ENCODE measurements at places on chromosomes 11 and 22.

GRCh38 chr11:74257959-74258553 lies 53.4 kb downstream of the P4HA3 start:
- H3K4me1 ChIP-seq, result no peaks in the 10 kb centered on the region
- H3K4me3 ChIP-seq, result no peak overlapping the region
- no peak overlapping the region for H3K27ac ChIP-seq
- DNase-seq, result no peak

DNA sequence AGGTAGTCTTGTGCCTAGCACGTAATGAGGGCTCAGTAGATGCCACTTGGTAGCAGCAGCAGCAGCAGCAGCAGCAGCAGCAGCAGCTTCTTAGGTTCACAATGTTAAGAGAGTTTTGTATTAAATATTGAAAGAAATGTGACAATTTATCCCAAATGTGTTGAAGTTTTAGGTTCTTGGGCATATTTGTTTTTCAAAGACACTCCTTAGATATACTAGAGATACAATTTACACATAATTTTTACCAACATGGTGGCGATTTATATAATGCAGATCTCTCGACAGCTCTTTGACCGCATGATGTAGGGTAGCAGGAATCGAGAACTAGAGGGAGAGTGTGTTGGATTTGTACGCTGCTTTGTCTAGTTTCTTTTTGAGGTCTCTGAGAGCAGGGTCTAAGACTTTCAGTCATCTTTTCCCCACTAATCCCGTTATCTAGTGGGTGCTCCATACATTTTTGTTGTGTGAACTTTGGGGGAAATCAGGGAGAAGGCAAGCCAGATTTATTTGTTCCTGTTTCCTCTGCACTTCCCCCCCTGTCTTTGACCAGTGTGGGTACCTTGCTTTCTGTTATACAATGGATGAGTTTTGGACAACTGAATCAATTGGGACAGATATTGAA lies 1.4 kb downstream of the FDX1 start:
- H3K4me1 ChIP-seq, result peaks cover 44% of the 10 kb centered on the region
- peak; percentile 66 for DNase-seq
- no peaks in the 10 kb centered on the region for H3K27me3 ChIP-seq
- peaks cover 2% of the 10 kb centered on the region for H3K36me3 ChIP-seq

DNA sequence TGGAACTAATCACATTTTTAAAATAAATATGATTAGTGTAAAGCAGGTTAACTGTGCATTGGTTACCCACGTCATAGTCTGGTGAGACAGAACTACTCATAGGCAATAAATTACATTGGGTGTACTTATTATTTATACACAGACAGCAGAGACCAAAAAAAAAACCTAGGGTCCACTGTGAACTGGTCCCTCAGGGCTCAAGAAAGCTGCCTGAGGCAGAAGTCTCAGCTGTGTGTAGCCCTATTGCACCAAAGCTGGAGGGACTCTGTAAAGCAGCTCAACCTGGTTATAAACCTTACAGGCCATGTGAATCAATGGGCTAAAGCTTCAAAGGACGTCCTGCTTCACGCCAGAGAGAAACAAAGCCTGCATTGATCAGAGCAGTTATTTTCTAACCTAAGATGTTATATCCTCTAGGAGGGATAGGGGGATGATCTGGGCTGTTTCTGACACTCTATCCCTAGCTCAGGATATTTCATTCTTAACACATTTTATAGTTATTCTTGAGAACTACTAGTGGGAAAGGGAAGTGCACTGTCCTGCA lies 432.2 kb upstream of the ANO3 start:
- no peaks in the 10 kb centered on the region for H3K27me3 ChIP-seq
- no peak for DNase-seq
- H3K27ac ChIP-seq, result no peak overlapping the region
- H3K4me3 ChIP-seq, result no peak overlapping the region

DNA sequence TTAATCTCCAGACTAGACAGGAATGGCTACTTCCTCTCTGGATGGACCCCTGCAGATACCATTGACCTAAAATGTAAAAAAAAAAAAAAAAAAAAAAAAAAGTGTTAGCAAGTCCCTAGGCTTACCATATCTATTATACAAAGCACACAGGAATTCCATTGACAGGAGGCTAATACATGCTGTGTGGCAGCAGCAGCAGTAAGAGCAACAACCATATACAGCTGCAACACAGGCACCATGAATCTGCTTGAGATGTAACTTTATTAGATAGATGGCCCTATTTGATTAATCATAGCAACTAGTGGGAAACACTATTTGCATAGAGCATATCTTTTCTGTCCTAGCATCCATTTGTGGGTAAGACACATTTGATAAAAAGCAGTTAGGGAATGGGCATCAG lies 1447.1 kb downstream of the FAM181B start:
- no peaks in the 10 kb centered on the region for H3K4me1 ChIP-seq
- H3K27me3 ChIP-seq, result no peaks in the 10 kb centered on the region
- DNase-seq, result no peak
- no peak overlapping the region for H3K4me3 ChIP-seq
- H3K36me3 ChIP-seq, result no peaks in the 10 kb centered on the region
- H3K27ac ChIP-seq, result no peak overlapping the region

- DNase-seq, result no peak
- H3K27me3 ChIP-seq, result no peaks in the 10 kb centered on the region
- peaks cover 35% of the 10 kb centered on the region for H3K4me1 ChIP-seq
- peaks cover 16% of the 10 kb centered on the region for H3K36me3 ChIP-seq
- H3K4me3 ChIP-seq, result no peak overlapping the region
- H3K27ac ChIP-seq, result peak overlapping the region; percentile 35
Observed at GRCh38 chr11:82996966-82997606, 74.6 kb downstream of the RAB30 start.

GRCh38 chr11:74951226-74951625 lies 2.2 kb downstream of the SPCS2 start:
- no peaks in the 10 kb centered on the region for H3K27me3 ChIP-seq
- H3K27ac ChIP-seq, result no peak overlapping the region
- DNase-seq, result no peak
- H3K4me1 ChIP-seq, result peaks cover 42% of the 10 kb centered on the region
- peaks cover 42% of the 10 kb centered on the region for H3K36me3 ChIP-seq

DNA sequence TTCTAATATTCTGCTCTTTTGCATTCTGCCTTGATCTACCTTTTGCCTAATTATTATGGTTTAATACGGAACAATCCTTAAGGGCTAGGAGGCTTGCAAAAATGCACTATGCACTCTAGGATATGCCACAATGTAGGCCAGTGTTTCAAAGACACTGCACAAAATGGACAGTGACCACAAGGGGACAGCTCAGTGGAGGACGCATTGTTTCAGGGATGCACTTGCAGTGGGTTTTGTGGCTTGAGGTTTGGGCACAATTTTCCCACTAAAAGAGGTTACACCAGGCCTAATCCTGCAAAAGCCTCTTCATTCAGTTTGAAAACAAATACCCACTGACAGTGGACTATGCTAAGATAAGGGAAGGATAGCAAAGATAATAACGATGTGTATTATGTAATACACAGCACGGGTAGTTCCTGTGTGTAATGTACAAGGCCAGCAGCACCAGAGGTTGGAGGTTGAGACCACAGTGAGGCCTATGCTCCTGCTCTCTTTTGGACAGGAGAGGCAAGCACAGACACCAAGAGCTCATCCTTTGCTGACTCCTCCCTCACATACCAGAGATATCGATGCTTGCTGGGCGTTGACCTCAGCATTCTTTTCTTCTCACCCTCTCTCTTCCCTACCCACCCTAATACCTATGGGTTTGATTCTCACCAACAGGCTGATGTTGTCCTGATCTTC lies 12.7 kb downstream of the MAP6 start:
- peaks cover 9% of the 10 kb centered on the region for H3K4me1 ChIP-seq
- no peak overlapping the region for H3K27ac ChIP-seq
- peaks cover 39% of the 10 kb centered on the region for H3K27me3 ChIP-seq
- DNase-seq, result no peak

- DNase-seq, result no peak
- H3K4me1 ChIP-seq, result peaks cover 10% of the 10 kb centered on the region
- no peak overlapping the region for H3K4me3 ChIP-seq
- peaks cover 23% of the 10 kb centered on the region for H3K27me3 ChIP-seq
- H3K27ac ChIP-seq, result no peak overlapping the region
Observed at GRCh38 chr22:38401336-38402084, 53.5 kb downstream of the KCNJ4 start.

DNA sequence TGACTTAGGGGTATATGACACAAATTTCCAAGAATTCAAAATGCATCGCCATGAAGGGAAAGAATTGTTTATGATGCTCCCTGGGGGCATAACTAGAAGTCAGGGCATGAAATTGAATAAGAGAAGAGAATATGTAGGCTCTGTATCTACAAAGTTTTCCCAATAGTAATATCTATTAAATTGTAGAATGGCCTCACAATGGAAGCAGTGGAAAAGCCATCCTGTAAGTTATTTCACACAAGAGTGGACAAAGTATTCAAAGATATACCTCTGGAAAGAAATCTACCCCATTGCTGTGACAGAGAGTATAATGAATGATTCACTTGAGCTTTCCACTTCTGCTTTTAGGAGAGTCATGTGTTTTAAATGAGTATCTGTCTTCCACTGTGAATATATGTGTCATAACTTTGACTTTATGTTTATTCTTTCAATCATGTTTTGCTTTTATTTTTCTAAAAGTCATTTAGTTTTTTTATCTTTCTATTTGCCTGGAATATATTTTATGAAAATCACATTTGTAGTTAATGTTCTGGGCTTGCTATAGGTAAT lies 65.7 kb upstream of the DDI1 start:
- no peak overlapping the region for H3K4me3 ChIP-seq
- no peaks in the 10 kb centered on the region for H3K27me3 ChIP-seq
- no peak overlapping the region for H3K27ac ChIP-seq
- no peaks in the 10 kb centered on the region for H3K36me3 ChIP-seq
- H3K4me1 ChIP-seq, result no peaks in the 10 kb centered on the region

DNA sequence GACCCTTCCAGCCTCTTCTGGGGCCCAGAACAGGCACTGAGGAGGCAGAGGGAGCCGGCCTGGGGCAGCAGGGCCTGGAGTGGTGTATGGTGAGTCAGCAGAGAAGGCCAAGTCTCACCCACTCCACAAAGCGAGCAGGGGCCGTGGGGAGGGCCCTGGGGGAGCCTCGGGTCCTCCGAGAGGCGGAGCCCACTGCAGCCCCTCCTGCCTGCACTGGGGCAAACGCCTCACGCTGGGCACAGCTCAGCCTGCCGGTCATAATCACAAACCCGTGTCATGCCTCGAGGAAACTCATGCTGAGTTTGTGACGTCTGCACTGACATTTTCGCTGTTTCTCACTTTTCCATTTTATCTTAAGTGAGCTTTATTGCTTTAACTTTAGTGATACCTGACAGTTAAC lies 38.4 kb downstream of the TOLLIP start:
- no peaks in the 10 kb centered on the region for H3K27me3 ChIP-seq
- no peak for DNase-seq
- H3K36me3 ChIP-seq, result peaks cover 2% of the 10 kb centered on the region
- H3K4me3 ChIP-seq, result no peak overlapping the region
- no peaks in the 10 kb centered on the region for H3K4me1 ChIP-seq

GRCh38 chr22:41908411-41909309 lies 6.2 kb downstream of the SHISA8 start:
- H3K36me3 ChIP-seq, result peaks cover 34% of the 10 kb centered on the region
- peak overlapping the region; percentile 68 for H3K4me3 ChIP-seq
- peak overlapping the region; percentile 62 for H3K27ac ChIP-seq
- peaks cover 28% of the 10 kb centered on the region for H3K27me3 ChIP-seq

DNA sequence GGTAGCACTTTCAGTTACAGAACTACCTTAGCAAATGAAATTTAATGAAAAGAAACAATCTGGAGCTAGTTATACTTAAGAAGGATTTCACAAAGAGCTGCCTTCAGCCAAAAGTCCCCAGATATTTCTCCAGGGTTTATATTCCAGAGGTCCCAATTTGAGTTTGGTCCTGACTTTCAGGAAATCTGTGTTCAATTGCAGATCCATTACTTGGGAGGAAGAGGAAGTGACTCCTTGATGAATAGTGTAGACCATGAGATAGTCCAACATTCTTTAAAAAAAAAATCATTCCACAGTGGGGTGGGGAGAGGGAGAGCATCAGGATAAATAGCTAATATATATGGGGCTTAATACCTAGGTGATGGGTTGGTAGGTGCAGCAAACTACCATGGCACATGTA lies 117.6 kb upstream of the ARHGAP20 start:
- H3K36me3 ChIP-seq, result no peaks in the 10 kb centered on the region
- DNase-seq, result no peak
- H3K4me3 ChIP-seq, result no peak overlapping the region
- H3K4me1 ChIP-seq, result peaks cover 10% of the 10 kb centered on the region

GRCh38 chr22:40055143-40055883 lies 60.6 kb downstream of the FAM83F start:
- H3K4me3 ChIP-seq, result peak overlapping the region; percentile 71
- no peaks in the 10 kb centered on the region for H3K27me3 ChIP-seq
- peaks cover 3% of the 10 kb centered on the region for H3K36me3 ChIP-seq
- peak overlapping the region; percentile 95 for H3K27ac ChIP-seq
- peaks cover 57% of the 10 kb centered on the region for H3K4me1 ChIP-seq
- DNase-seq, result peak; percentile 77

DNA sequence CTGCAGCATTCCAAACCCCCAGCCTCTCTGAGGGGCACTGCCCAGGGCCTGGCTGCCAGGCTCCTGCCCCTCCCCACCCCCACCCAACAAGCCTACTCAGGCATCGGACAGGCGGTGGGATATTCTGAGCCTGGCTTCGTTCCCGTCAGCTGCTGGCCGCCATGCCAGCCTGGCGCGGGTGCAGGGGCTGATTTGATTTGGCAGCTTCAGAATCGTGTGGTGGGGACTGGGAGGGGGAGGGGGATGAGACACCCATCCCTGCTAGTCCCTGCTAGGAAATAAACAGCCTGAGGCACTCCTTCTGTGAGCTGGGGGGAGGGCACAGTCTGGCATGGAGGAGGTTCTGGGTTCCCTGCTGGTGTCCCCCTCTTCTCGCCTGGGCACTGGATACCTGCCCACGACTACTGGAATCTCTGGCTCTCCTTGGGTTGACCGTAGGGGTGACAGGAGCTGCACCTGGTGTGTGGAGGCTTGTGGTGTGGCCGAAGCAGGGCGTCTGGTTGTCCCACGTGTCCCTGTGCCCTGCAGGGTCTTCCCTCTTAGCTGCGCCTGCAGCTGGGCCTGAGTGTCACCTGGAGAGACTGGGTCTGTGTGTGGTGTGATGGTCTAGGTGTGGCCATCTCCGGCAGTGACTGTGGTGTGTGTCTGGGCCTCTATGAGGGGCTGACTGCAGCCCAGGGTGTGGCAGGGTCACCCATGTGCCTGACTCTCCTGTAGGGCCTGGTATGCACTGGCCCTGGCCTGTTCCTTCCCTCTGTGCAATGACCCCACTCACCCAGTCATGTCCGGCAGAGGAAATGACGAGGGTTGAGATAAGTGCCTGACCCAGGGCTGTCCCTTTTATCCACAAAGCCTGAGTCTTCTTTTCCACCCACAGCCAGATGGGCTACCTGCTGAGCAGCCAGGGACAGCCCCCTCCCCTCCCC lies 42.2 kb downstream of the PDE2A start:
- no peak overlapping the region for H3K27ac ChIP-seq
- no peaks in the 10 kb centered on the region for H3K4me1 ChIP-seq
- H3K4me3 ChIP-seq, result no peak overlapping the region
- no peaks in the 10 kb centered on the region for H3K36me3 ChIP-seq
- DNase-seq, result no peak

GRCh38 chr11:57392763-57393105 lies 2.3 kb upstream of the PRG2 start:
- H3K4me1 ChIP-seq, result no peaks in the 10 kb centered on the region
- no peak overlapping the region for H3K4me3 ChIP-seq
- no peaks in the 10 kb centered on the region for H3K27me3 ChIP-seq
- H3K36me3 ChIP-seq, result no peaks in the 10 kb centered on the region
- no peak overlapping the region for H3K27ac ChIP-seq
